Tongue (tissue), 3 donors: ENCODE measurements at places on chromosomes 5 and 9.

DNA sequence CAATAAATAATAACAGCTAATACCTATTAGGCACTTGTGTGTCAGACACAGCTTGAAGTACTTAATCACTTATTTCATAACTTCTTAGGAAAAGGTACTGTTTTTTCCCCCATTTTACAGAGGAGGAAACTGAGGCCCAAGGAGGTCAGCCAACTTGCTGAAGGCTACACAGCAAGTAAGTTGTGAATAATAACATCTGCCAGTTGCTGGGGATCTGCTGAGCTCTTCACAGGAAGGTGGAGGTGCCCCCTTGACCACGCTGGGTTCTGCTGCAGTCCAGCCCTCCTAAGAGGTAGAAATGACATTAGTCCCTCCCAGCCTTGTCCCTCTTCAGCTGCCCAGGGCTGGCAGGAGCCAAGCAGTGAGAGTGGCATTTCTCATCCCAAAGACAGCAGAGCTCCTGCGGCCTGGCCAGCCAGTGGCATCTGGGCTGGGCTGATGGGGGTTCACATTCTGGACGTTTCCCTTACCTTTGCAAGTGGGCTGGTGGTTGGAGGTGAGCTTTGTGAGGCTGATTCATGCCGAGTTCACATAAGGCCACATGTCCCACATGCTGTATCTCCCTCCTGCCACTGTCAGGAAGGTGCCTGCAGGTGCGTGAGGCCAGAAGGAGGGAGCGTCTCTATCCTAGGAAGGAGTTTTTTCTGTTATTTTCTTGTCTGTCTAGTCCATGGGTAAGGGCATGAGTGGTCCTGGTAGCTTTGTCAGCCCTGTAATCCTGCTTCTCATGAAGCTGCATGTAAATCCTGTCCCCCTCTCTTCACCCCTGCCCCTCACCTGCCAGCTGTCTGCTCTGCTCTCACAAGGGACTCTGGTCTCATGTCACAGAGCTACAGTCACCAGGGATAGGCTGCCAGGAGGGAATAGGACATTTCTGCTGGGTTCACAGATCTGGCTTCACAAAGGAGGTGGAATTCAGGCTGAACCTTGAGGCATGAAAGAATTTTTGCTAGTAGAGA lies 171.7 kb downstream of the MACROH2A1 start:
- no peak for DNase-seq

- DNase-seq = no peak
Observed at GRCh38 chr5:139694556-139695177, 46.5 kb downstream of the CXXC5 start.

DNA sequence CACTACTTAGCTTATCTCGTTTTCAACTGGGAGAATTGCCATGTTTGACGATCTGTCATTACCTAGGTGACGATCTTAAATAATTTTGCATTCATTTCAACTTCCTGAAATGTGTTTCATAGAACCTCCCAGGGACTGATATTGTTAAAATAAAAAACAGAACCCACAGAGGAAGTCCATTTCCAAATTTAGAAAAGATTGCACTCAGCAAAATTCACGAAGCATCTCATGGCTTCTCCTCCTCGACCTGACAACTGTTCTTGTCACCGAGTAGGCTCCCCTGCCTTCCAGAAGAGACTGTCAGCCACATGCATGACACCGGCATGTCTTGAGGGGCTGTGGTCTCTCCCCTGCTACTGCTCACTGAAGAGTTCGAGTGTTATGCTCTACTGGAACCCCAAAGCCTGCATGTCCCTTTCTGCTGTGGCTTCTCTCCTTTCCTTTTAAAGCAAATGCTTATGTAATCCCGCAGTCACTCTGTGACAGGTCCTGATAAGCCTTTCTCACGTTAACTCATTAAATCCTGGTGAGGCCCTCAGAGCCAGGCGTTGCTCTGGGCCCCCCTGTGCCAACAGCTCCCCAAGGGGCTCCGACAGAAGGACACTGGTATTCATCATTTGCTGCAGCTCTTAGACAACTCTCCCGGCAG lies 26.8 kb upstream of the ANKRD33B start:
- no peak for DNase-seq

DNA sequence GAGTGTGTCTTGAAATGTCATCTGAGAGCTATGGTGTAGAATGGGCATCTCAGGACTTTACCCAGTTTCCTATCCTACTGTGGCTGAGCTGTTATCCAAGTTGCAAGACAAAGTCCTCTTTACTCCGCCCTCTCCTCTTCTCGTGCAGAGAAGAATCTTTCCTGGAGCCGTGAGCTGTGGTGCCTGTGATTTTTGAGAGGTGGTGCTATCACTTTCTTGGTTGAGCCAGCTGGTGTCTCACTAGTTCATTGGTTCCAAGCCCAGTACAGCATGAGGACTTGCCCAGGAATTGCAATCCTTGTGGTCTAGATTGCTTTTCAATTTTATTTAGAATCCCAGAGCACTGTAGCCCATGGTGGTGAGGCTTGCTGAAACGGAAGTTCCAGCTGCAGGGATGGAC lies 2300.3 kb downstream of the MAT2B start:
- DNase-seq = no peak

GRCh38 chr5:158852622-158853021 lies 247.1 kb downstream of the EBF1 start:
- no peak for DNase-seq

DNA sequence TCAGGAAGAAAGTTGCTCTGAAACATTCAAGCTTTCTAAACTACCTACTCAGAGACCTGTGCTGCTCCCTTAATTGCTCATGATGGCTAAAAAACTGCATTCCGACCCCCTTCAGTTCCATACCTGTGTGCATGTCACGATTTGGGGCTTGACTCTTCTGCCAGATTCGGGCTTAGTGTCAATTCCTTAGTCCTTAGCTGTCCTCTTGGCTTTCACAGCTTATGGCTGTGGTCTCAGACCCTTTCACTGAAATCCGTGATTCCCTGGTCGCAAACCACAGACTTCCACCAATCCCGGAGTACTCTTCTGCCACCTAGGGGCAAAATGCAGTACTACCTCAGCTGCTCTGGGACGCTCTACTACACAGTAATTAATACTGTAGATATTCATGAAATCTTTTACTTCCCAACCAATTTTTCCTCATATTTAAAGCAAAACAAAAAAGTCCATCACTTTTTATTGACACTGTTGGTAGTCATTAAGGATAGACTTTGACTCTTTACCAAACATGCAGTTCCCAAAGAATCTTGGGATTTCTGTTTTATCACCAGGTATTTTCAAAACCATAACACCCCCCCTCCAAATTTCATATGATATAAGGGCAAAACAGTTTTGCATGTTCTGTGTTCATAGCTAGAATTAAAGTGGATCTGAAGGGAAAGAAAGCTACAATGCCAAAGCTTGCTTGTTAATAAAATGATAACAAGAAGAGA lies 617.4 kb downstream of the SLCO4C1 start:
- peak; percentile 78 for DNase-seq

DNA sequence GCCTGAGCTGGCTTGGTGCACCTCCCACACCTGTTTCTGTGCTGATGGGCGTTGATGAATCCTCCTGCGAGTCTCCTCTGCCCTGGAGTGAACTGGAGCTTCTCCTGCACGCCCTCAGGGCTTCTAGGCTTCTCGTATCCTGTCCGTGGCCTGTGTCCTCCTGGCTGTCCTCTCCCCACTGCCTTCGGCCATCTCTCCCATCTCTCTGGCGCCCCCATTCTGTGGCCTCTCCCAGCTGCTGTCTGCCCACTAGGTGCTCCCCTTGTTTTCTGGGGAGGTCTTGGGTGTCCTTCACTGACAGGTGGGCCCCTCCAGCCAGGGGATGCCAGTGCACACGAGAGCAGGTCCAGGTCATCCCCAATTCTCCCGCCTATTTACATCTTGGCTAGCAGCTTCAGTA lies 28.8 kb downstream of the AHRR start:
- no peak for DNase-seq

GRCh38 chr5:36877667-36878391 lies 1.3 kb downstream of the NIPBL start:
- peak; percentile 53 for DNase-seq

- no peak for DNase-seq
Observed at GRCh38 chr5:122142480-122143164, 13.3 kb downstream of the ZNF474 start.

DNA sequence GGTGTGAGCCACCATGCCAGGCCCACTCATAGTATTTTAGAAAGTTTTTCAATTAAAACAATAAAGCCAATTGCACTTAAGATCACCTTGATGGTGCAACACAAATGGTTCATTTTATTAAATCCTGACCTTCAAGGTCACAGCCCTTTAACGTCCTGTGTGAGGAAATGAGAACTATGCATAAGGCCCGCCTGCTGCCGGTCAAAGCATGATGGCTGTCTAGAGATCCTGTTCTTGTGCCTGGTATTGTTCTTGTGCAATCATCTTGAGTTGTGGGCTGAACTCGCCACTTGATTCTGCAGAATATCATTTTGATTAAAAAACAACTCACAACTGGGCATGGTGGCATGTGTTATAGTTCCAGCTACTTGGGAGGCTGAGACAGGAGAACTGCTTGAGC lies 43.6 kb upstream of the FBXW11 start:
- no peak for DNase-seq

DNA sequence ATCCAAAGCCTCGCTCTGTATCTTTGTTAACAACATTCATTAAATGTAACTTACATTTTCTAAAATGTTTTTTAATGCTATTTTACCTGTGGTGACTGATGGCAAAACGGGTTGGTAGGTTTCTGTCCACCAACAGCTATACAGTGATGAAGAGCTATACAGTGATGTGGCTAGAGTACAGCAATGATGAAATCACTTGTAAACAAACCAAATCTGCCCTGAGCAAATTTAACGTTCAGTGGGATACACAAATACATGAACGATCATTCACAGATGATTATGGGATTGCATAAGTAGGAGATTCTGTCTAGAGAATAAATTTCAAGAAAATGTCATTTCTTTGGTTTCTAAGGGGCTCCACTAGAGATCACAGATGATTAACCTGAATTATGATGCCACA lies 132.7 kb downstream of the MPDZ start:
- DNase-seq = no peak

DNA sequence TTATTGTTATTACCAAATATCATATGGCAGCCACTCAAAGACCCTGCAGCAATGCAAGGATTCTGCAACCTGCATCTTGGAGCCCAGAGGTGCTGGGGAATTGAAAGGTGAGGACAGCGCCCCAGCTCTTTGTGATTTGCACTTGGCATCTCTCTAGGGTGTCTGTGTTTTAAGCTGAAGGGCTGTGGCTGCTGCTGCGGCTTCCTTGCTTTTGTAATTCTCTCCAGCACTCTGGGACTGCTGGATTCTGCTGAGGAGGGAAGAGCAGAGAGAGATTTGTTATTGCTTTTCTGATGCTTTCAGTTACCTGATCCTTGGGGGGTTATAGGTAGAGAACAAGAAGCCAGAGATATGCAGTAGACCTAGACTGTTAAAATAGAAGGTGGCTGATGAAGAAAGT lies 562.4 kb downstream of the EBF1 start:
- no peak for DNase-seq

- DNase-seq = no peak
Observed at GRCh38 chr9:106800701-106801270, 62.2 kb upstream of the ZNF462 start.

GRCh38 chr9:134286471-134287245 lies 39.6 kb upstream of the RXRA start:
- DNase-seq = no peak

GRCh38 chr5:14226992-14227391 lies 83.8 kb downstream of the TRIO start:
- DNase-seq = no peak

- DNase-seq = peak; percentile 39
Observed at GRCh38 chr5:73218552-73219171, 45.7 kb downstream of the TMEM174 start.

GRCh38 chr5:138733509-138733908 lies 19.7 kb upstream of the CTNNA1 start:
- DNase-seq = no peak

DNA sequence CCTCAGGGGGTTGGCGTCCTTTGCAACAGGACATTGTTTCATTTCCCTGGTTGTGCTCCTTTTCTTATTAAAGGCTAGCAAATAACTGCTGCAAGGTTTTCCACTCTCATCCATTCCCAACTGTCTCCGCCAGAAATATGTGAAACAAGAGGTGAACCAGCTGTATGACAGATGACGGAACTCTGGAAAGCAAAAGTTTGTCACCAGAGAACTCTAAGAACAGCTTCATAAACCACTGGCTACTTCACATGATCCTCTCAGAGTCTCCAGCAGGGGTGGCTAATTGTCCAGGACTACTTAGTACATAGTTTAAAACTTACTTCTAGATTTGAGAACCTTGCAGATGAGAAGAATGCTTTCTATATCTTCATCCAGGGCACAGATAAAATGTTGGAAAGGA lies 195.9 kb upstream of the RAD23B start:
- peak; percentile 19 for DNase-seq

DNA sequence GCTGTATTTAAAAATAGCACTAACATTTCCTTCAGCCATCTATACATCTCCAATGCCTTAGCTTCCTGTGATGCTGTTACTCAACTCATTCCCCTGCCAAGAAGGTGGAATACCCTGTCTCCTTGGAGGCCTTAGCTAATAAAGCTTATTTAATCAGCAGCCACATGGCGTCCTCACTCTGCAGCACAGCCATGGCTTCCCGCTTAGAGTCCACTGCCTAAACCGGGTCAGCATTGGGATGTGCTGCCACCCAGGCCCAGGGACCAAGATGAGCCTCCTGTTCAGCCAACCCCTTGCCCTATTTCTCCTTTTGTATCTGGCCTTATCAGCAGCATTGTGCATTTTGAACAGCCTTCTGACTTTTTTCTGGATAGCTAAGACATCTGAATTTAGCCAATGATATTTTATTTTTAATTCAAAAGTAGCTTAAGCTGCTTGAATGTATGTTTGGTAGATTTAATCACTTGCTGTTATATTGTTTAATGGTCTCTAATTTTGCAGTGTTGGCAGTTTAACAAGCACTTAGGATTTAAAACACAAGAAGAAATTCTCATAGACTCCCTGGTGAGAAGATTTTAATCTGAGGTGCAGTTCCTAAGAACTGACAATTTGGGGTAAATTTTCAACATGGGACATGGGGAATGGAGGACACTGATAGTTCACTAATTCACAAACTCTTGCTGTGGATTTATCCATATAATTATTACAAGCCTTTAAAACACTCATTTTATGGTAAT lies 113.0 kb downstream of the RPS23 start:
- peak; percentile 62 for DNase-seq

- DNase-seq = no peak
Observed at GRCh38 chr5:104178829-104179456, 616.4 kb upstream of the NUDT12 start.

DNA sequence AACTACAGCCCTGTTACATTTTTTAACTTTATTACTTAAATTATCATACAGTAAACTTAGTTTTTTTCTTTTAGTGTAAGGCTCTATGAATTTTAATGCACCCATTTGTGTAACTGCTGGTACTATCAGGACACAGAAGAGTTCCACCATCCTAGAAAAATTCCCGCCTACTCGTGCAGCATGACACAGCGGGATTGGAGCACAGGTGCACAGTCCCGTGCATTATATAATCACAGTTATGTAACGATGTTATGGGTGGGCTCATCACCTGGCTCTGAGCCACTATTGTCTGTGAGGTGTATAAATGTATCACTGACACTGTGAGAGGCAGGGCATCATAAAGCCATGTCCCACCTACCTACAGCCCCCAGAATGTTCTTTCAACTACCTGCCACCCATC lies 80.7 kb downstream of the DRD1 start:
- no peak for DNase-seq

- peak; percentile 1 for DNase-seq
Observed at GRCh38 chr5:94021246-94021645, 279.8 kb upstream of the POU5F2 start.
